Activated CD4-positive, alpha-beta T cell treated with anti-CD3 and anti-CD28 coated beads, Interleukin-2, amount 50 U/mL, for 24 hours (primary cell): ENCODE measurements at places on chromosomes 4 and X.
A peak's percentile ranks its signal among the peaks of the same experiment; 100 is the strongest.

- DNase-seq = no peak
Measured at GRCh38 chr4:26242451-26242850, 78.4 kb upstream of the RBPJ start.

GRCh38 chr4:94650134-94650495 lies 107.6 kb upstream of the BMPR1B start:
- no peak for DNase-seq

DNA sequence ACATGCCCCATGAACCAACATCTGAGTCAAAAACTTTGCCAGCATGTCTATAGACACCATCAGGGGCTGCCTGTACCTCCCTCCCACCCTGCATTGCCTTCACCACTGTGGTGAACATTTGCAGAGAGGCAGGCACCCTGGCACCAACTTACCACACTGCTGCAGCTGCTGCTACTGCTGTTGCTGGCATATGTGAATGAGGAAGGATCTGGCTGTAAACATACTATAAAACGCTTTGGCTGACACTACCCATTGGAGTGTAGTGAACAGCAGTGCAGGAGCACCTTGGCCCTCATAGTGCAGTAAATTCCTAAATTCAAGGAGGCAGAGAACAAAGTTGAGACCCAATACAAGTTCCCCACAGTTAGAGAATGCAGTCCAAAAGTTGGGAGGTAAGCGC lies 90.6 kb upstream of the SPIN4 start:
- no peak for DNase-seq

DNA sequence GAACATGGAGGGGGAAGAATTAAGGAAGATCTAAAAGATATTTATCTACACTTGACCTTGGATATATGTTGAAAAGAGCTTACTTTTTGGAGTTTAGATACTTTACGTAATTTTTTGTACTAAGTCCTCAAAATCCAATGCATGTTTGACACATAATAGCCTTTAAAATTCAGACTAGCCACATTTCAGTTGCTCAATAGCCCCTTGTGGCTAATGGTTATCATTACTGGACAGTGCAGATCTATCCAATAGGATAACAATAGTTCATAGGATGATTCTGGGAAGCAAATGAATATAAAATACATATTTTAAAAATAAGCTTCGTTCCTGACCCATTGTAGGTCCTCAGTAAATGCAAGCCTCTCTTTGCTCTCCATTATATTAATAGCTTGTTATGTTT lies 13.8 kb downstream of the AP1AR start:
- DNase-seq = no peak

GRCh38 chr4:14835288-14835687 lies 167.0 kb upstream of the CPEB2 start:
- DNase-seq = no peak

- no peak for DNase-seq
Measured at GRCh38 chrX:150887906-150888465, 10.5 kb downstream of the CD99L2 start.

DNA sequence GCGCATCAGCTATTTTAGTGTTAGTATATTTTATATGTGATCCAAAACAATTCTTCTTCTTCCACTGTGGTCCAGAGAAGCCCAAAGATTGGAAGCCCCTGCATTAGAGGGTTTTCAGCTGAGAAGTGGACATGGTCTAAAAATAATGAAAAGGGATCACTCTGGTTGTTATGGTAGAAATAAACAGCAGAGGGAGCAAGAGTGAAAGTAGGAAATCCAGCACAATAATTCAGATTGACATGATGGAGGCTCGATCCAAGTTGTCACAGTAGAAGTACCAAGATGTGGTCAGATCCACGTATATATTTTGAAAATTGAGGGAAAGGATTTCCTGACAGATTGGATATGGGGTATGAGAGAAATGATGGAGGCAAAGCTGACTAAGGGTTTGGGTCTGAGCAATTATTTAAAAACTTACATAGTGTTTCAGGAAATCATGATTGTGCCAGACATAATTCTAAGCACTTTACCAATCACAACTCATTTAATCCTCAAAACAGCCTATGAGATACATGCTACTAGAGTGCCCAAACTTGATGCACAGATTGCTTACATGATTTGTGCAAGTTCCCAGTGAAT lies 17.0 kb upstream of the TMEM144 start:
- DNase-seq = no peak

GRCh38 chrX:152927858-152928760 lies 30.2 kb downstream of the ZNF185 start:
- no peak for DNase-seq

- no peak for DNase-seq
Measured at GRCh38 chrX:151227627-151228026, 51.2 kb downstream of the GPR50 start.

GRCh38 chr4:155609455-155610059 lies 57.1 kb upstream of the GUCY1A1 start:
- no peak for DNase-seq

- DNase-seq = no peak
Measured at GRCh38 chrX:150621652-150622051, 53.2 kb downstream of the MTM1 start.

- no peak for DNase-seq
Measured at GRCh38 chr4:112818594-112818965, 181.6 kb downstream of the LARP7 start.

DNA sequence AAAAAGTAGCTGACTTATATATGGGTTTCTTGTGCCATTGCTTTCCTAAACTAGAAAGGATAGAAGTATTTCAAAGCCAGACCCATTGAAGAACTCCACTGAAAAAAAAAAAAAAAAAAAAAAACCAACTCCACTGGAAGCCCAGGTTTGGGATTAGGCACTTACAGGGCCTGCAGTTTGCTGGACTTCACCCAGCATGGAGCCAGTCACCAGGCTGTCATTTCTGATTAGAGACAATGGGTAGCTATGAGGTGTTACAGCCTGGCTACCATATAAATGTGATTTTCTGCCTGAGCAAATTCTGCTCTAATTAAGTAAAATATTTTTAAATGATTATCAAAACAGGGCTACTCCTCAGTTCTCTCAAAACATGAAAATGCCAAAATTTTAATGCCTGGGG lies 49.5 kb downstream of the HS6ST2 start:
- no peak for DNase-seq

GRCh38 chrX:16979226-16979625 lies 32.8 kb downstream of the REPS2 start:
- DNase-seq = no peak

GRCh38 chr4:95939141-95939540 lies 99.2 kb downstream of the PDHA2 start:
- no peak for DNase-seq

DNA sequence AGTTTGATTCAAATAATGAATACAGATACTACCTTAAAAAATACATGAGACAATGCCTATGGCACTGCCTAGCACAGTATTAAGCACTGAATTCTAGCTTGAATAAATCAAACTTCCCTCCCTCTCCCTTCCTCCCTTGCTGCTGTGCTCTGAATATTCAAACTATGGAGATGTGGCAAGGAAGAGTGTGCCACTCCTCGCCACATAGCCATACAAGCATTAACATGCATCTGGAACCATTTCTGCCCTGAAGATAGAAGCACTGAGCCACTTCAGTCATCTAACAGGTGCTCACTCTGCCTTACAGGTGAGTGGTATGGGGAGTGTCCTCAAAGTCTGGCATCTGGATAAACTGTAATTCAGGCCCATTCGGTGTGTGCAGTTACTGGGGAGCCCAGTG lies 276.9 kb downstream of the ARHGAP24 start:
- no peak for DNase-seq

- DNase-seq = no peak
Measured at GRCh38 chr4:156182269-156182668, 228.6 kb upstream of the CTSO start.

GRCh38 chr4:94208266-94208665 lies 601 bp downstream of the SMARCAD1 start:
- no peak for DNase-seq

GRCh38 chr4:78226279-78226678 lies 169.2 kb downstream of the FRAS1 start:
- DNase-seq = no peak

- no peak for DNase-seq
Measured at GRCh38 chrX:136168929-136169735, 21.8 kb downstream of the FHL1 start.

DNA sequence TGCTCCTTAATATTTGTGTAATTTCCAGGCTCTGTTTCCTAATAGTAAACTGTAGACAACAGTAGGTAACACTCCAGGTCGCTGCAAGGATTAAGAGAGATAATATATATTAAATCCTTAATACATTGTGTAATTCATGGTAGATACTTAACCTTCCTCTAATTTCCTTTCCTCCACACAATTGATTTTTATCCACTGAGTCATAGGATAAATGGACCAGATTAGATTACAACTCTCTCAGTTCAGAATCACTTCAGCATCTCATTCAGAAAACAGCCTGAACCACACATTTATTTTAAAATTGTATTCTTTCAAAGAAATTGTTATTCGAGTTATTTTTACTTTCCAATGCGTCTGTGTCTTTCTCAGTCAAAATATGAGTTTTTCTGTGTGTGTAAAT lies 17.1 kb downstream of the GK2 start:
- no peak for DNase-seq

DNA sequence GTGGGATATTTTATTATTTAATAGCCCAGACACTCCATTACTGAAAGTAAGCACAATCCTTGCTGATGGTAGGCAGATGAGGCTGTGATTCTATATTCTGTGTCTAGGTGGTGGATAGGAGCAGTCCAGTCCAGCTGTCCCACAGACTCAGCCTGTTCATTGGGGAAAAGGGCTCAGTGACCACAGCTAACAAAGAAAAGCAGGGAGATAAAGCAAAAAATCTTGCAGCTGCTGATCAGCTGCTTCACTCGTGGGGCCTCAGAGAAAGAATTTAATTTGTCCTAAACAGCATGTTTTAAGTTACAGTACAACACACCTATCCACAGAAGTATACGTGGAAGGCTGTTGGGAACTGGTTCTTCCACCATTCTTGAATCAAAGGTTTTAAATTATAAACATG lies 40.7 kb upstream of the ANK2 start:
- no peak for DNase-seq

GRCh38 chr4:55947912-55948725 lies 626 bp upstream of the CEP135 start:
- DNase-seq = peak; percentile 43

DNA sequence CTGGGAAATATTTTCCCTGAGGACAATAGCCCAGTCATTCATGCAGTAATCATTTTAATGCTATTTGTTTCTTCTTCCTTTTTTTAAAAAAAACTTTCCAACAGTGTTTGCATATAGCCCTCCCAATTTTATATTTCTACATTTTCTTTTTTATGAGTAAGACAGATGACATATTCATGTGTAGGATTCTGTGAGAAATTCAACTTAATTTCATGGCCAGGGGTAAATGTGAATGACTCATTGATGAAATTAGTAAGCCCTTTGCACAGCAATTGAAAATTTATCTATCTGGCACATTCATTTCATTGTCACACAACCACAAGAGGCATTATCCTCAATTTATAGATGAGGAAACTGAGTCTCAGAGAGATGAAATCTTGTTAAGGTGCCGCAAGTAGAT lies 13.7 kb upstream of the SMIM20 start:
- no peak for DNase-seq

GRCh38 chr4:129748991-129749390 lies 653.0 kb downstream of the C4orf33 start:
- no peak for DNase-seq

GRCh38 chr4:167826281-167826680 lies 266.1 kb upstream of the ANXA10 start:
- DNase-seq = no peak

DNA sequence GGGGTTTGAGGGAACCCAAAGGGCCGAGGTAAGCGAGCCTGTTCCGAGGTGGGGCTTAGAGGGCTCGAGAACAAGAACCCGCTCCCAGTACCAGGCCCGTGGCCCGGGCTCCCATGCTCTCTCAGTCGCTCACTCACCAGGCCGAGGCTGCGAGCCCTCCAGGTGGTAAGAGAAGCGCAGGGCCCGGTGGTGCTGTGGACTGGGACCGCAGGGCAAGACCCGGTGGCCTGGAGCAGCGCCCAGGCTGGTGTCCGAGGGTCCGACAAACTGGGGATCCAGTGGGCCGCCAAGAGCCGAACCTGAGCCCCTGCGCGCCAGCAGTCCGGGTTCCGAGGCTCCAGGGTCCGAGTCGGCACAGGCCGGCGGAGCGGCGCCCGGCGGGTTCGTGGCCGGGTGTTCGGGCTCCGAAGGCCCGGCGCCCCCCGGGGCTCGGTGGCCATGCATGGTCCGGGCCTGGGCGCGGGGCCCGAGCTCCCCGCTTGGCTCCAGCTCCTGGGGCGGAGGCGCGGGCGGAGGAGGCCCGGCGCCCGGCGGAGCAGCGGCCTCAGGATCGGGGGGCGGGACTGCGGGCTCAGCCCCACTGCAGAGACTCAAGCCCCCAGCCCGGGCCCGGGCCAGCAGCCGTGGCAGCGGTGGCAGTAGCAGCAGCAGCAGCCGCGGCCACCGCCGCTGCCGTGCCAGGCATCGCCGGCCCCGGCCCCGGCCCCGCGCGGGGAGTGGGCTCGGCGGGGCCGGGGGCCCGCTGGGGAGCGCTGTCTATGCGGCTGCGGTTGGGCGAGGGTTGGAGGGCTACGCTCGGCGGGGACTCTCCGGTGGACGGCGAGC lies 833 bp downstream of the FGD1 start:
- DNase-seq = no peak

GRCh38 chr4:37780444-37781130 lies 45.9 kb upstream of the PGM2 start:
- no peak for DNase-seq

DNA sequence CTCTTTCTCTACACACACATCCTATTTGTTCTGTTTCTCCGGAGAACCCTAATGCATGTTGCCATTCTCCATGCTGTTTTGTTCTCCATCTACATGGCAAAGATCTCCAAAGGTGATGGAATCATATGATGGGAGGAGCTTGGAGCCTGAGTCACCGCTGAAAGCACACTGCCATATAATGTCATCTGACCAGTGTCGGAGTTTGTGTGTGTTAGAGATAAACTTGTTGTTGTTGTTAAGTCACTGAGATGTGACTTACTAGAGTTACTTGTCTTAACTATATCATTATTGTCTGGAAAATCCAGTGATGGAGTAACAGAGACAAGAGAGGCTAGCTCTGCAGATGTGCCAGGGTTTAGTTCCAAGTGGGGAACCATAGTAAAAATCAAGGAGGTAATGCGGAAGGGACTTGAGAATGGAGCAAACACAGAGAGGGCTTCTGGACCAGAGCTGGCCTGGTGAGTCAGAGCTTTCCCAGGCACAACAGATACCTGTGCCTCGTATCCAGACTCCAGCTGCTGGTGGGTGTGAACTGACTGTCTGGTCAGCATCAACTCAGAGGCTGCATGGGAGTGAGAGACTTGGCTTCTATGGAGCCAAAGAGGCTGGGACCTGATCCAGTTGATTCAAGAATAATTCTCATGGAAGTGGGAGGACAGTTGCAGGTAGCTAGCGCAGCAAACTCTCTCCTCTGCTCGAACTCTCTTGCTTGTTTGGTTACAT lies 30.6 kb upstream of the CCKAR start:
- DNase-seq = no peak

- no peak for DNase-seq
Measured at GRCh38 chr4:145203410-145203809, 23.0 kb upstream of the OTUD4 start.

- DNase-seq = no peak
Measured at GRCh38 chrX:40249582-40249981, 151.8 kb upstream of the BCOR start.

GRCh38 chr4:184850018-184850417 lies 24.2 kb upstream of the ACSL1 start:
- DNase-seq = no peak

GRCh38 chr4:83606898-83607297 lies 71.0 kb downstream of the GPAT3 start:
- no peak for DNase-seq

GRCh38 chr4:157996061-157997028 lies 176.5 kb downstream of the GASK1B start:
- DNase-seq = no peak

GRCh38 chrX:32572644-32573043 lies 638.7 kb downstream of the DMD start:
- DNase-seq = no peak
